NCI-H524 treated with DMSO at 0.1 percent for 48 hours (cell line): ENCODE measurements at places on chromosomes 16 and 17.

DNA sequence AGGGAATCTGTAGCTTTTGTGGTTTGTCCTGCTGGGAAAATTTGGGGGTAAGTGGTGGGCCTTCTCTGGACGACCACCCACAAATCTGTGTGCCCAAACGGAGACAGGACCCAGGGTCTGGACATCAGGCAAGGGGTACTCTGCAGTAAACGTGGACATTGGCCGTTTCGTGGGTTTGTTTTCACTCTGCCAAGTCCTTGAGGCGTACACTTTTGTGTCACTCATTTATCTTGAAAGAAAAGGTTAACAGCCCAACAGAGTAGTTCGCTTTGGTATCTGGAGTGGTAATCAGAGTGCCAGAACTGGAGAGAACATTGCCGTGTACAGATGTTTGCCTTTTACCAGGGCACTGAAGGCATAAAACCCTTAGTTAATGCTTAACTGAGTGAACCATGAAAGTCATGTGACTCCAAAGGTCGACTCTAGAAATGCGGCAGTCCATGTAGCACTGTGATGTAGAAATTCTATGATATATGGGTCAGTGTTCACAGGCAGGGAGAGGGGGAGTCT is 15.4 kb downstream of the NAA60 start:
- DNase-seq: no peak

DNA sequence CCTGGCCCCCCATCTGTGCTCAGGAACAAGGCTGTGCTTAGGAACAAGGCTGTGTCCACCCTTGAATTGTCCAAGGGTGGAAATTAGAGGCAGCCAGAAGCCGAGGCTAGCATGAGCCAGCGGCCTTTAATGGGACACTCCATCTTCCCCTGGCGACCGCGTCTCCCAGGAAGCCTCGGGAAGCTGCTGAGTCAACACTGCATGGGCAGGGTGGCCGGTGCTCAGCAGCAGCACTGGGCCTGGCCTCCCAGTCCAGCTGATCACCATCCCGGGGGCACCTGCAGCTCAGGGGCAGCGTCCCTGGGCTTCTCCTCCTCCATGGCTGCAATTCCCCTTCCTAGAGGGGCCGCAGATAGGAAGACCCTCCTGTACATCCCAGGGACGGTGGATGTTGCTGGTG is 180.8 kb downstream of the ENGASE start:
- no peak for DNase-seq

DNA sequence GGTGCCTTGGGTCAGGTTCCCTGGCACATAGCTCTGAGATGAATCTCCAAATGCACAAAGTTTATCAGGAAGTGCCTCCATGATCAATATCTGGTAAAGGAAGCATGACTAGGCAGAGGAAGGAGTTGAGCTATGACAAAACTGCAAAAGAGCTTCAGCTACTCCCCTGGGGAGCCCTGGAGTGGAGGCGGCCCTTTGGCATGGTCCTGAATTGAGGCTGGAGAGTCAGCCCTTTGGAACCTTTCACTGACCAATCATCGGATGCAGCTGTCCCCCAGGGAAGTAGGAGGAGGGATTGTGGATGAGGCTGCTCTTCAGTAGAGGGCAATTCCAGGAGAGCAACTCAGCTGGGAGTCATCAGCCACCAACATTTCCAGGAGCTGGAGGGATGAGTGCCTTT is 46.1 kb upstream of the NLRP1 start:
- no peak for DNase-seq

DNA sequence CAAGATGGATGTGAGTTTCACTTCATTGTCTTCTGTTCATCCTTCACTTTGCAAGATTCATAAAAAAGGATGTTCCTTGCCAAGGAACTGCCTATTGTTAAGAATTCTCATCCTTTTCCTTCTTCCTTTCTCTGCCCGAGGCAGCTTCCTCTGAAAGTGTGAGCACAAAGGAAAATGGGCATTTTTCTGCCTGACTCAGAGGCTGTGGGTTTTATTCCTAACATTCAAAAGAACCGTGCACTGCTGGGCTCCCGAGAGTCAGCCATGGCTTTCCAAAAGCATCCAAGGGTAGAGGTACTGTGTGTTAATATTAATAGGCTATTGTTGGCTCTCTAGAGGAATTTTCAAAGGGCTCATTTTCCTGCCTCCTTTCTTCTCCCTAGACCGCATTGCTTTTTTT is 289.4 kb downstream of the ABCC12 start:
- DNase-seq: no peak

DNA sequence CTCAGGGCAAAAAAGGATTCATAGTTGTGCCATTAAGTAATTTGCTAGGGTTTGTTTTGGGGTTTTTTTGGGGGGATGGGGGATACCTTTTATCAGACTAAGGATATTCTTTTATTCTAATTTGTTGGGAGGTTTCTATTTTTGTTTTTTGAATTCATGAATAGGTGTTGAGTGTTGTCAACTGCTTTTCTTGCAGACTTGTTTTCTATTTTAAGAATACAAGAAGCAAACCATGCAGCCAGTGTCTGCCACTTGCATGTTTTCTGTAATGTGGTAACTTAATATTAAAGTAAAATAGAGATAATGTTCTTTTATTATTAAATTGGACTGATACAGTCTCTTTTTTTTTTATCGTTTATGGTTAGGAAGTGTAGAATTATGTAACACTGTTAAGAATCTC is 49.5 kb downstream of the NFATC3 start:
- DNase-seq: no peak

DNA sequence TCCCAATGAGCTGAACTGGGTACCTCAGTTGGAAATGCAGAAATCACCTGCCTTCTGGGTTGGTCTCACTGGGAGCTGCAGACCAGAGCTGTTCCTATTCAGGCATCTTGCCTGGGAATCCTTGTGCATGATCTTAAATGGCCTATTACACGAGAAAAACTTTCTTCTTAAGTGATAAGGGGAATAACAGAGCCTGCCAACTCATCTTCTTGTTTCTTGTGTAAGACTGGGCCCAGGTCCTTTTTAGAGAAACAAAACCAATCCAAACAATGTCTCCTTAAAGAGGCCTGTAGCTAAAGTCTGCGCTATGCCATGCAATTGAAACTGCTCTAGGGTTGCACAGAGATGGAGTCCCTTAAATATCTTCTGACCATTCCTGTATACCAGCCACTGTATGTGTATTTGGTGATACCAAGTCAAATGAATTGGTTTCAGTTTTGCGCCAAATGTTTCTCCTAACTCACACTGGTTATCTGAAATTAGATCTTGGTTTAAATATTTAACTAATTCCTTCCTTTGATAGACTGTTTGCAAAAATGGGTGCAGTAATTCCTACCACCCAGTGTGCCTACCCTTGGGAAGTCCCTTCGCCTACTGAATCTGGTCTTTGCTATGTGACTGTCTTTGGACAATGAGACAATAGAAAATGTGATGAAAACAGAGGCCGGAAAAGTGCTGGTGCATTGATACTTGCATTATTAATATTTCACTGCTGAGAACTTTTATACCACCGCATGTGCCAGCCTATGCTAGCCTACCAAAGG is 6.5 kb upstream of the CCL23 start:
- no peak for DNase-seq

DNA sequence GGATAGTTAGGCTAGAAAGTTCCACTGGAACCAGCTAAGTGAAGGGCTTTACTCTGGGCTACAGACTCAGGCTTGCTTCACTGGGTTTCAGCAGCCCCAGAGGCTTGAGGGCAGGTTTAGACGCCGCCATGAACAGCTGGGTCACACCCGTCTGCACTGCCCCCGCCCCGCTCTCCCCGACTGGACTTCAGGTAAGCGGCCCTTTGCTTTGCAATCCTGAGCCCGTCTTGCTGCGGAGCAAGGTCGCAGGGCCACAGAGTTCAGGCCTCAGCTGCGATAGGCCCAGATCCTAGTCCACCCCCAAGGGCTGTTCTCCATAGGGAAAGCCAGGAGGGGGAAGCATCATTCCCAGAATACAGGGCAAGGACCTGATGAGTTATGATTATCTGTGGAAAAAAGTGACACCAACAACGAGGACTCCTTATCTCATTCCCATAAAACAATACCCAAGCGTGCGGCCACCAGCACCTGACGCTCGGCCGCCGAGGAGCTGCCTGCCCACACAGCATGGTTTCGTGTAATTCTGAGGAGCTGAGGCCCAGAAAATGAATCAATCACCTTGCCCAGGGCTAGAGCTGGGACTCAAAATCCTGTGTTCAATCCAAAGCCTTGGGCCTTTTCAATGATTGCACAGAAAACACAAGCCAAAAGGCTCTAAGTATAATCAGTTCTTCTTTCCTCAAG is 20.4 kb downstream of the MEAK7 start:
- no peak for DNase-seq

DNA sequence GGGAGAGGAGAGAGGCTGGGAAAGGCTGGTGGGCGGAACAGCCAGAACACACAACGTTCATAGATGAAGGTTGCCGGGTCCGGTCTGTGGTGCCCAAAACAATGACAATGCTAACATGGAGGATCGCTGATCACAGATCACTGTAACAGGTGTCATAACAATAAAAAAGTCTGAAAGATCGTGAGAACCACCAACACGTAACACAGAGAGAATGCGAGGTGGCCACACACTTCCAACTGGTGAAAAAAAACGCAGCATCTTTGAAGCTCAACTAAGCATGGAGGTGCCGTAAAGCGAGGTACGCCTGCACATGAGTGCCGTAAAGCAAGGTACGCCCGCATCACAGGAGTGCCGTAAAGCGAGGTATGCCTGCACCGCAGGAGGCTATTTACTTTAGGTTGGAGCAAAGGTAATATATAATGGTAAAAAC is 42.3 kb downstream of the ABR start:
- peak; percentile 14 for DNase-seq

- no peak for DNase-seq
Measured at GRCh38 chr17:36950027-36950426, 1.3 kb downstream of the AATF start.
